A673 (cell line): ENCODE measurements at places on chromosomes 4 and X. TPM values are rescaled to one million over a fixed set of nuclear protein-coding genes. Genes with fewer than 3 reads are reported as not detected.

GRCh38 chrX:153647461-153648357 lies 706 bp downstream of the DUSP9 start:
- no peak overlapping the region for H3K4me3 ChIP-seq
- no peak overlapping the region for H3K27ac ChIP-seq
- H3K27me3 ChIP-seq, result peaks cover 25% of the 10 kb centered on the region
- no peaks in the 10 kb centered on the region for H3K36me3 ChIP-seq

DNA sequence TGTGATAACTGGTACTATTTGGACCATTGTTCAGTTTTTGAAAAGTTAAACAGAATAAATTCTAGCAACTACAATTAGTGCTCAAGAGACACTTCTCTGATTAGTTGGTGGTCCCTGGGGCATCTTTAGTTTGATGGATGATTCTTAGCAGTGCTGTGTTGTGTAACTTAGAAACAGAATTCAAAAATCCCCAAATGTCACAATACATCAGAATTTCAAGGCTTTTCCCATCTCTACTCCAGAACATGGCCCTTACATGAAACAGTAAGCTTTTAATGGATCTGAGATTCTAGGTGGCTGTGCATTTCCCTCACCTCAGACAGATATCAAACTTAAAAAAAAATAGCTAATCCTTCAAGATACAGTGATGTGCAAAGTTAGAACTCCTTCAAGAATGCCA lies 104.4 kb upstream of the CXCL13 start:
- no peaks in the 10 kb centered on the region for H3K4me1 ChIP-seq
- peak; percentile 18 for DNase-seq
- H3K27me3 ChIP-seq, result no peaks in the 10 kb centered on the region
- H3K36me3 ChIP-seq, result no peaks in the 10 kb centered on the region

DNA sequence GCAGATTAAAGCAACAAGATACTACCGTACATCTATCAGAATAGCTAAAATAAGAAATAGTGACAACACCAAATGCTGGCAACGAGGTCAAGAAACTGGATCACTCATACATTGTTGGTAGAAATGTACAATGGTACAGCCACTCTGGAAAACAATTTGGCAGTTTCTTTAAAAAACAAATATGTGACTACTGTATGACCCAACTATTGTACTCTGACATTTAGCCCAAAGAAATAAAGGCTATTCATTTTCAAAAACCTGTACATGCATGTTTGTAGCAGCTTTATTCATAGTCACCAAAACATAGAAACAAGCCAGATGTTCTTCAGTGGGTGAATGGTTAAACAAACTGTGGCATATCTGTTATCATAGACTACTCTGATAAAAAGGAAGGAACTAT lies 8.2 kb downstream of the CLCN3 start:
- H3K36me3 ChIP-seq, result no peaks in the 10 kb centered on the region
- no peaks in the 10 kb centered on the region for H3K4me1 ChIP-seq
- no peak overlapping the region for H3K4me3 ChIP-seq
- H3K27me3 ChIP-seq, result no peaks in the 10 kb centered on the region
- no peak overlapping the region for H3K27ac ChIP-seq
- no peak for DNase-seq

DNA sequence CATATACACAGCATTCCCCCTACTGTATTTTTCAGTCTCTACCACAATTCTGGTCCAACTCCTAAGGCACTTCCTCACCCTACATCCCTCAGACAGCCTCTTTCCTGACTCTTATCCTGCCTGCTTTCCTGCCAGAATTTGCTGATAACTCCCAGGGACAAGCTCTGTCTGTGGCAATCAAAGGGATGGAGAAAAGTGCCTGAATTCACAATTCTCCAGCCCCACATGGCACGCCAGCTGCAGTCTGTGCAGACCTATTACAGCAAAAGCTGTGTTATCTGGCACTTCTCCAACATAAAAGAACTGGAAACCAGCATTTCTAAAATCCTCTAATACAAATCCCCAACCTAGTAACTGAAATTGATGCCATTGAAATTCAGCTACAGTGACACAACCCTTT lies 404.8 kb downstream of the KLHL13 start:
- no peak for DNase-seq
- H3K36me3 ChIP-seq, result no peaks in the 10 kb centered on the region
- no peak overlapping the region for H3K27ac ChIP-seq
- H3K27me3 ChIP-seq, result no peaks in the 10 kb centered on the region

- no peaks in the 10 kb centered on the region for H3K36me3 ChIP-seq
- H3K27me3 ChIP-seq, result no peaks in the 10 kb centered on the region
- peak within 1 kb of the TSS; percentile 11 for H3K27ac ChIP-seq
- peaks cover 7% of the 10 kb centered on the region for H3K4me1 ChIP-seq
- peak within 1 kb of the TSS; percentile 14 for H3K4me3 ChIP-seq
- peak; percentile 65 for DNase-seq
Measured at GRCh38 chr4:38856524-38857337, at the start of gene TLR6. Gene TLR6, minus strand, starts transcription at chr4:38856817. Its CDS starts 27,344 bp downstream, at chr4:38829473.

DNA sequence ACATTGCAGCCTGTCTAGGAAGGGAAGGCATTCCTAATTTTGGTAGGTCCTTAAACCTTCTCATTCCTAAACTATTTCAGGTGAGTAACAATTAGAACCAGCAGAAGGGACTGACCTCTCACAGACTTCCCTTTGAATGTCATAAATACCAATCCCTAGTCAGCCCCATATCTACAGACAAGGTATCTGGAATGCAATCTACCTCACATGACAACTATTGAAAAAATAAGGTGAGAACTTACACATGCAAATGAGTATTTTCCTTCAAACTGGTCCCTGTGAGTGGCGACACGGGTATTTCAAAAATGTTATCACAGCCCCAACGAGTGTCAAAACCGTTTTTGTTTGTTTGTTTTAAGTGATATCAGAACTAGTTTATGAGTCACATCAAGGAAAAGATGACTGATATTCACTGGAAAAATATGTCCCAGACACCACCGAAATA lies 102.4 kb upstream of the VCX2 start:
- H3K27me3 ChIP-seq, result no peaks in the 10 kb centered on the region
- H3K36me3 ChIP-seq, result no peaks in the 10 kb centered on the region
- H3K4me1 ChIP-seq, result no peaks in the 10 kb centered on the region
- no peak overlapping the region for H3K27ac ChIP-seq
- H3K4me3 ChIP-seq, result no peak overlapping the region
- no peak for DNase-seq

- no peak overlapping the region for H3K27ac ChIP-seq
- no peaks in the 10 kb centered on the region for H3K27me3 ChIP-seq
- no peaks in the 10 kb centered on the region for H3K4me1 ChIP-seq
- no peaks in the 10 kb centered on the region for H3K36me3 ChIP-seq
- DNase-seq, result no peak
Measured at GRCh38 chr4:47155919-47156318, 124.6 kb downstream of the GABRB1 start.

DNA sequence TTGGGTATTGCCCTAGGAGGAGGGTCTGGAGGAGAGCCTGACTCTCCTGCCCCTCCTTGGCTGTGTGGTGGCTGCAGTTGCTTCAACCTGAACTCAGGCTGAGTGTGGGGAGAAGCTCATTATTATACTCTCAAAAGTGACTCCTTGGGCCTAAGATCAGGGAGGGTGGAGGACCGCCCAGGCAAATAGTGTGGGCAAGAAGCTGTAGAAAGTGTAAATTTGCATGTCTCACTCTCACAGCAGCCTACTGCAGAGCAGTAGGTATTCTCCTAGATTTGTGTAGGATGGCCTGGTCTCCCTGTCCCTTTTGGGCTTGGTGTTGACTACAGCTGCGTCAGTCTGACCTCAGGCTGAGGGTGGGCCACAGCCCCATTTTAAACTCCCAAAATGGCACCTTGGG lies 156.1 kb downstream of the ZNF330 start:
- no peak for DNase-seq
- no peak overlapping the region for H3K27ac ChIP-seq
- H3K4me3 ChIP-seq, result no peak overlapping the region
- no peaks in the 10 kb centered on the region for H3K4me1 ChIP-seq

DNA sequence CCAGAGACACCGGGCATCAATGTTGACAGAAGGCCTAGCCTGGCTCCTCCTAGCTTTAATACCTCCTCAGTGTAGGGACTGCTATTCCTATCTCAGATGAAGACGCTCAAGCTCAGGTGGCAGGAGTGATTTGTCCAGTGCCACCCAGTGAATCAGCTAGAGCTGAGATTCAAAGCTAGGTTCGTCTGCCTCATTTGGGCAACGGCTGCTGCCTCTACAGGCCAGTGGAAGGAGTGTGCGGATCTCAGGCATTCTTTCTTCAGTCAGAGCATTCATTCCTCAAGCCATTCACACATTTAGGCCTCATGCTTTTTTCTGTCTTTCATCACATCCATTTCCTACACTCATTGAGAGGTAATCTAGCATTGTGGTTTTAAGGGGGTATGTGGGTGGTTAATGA lies 7.3 kb downstream of the TSR2 start:
- H3K27ac ChIP-seq, result no peak overlapping the region
- H3K27me3 ChIP-seq, result no peaks in the 10 kb centered on the region
- H3K4me3 ChIP-seq, result no peak overlapping the region
- DNase-seq, result peak; percentile 22
- H3K4me1 ChIP-seq, result no peaks in the 10 kb centered on the region

GRCh38 chr4:1072830-1073446 lies 40.4 kb downstream of the RNF212 start:
- H3K27ac ChIP-seq, result no peak overlapping the region
- H3K36me3 ChIP-seq, result no peaks in the 10 kb centered on the region
- H3K4me3 ChIP-seq, result no peak overlapping the region

GRCh38 chr4:1218634-1219565 lies 30.0 kb downstream of the CTBP1 start:
- H3K36me3 ChIP-seq, result peaks cover 57% of the 10 kb centered on the region
- no peaks in the 10 kb centered on the region for H3K4me1 ChIP-seq
- H3K4me3 ChIP-seq, result no peak overlapping the region
- no peaks in the 10 kb centered on the region for H3K27me3 ChIP-seq

DNA sequence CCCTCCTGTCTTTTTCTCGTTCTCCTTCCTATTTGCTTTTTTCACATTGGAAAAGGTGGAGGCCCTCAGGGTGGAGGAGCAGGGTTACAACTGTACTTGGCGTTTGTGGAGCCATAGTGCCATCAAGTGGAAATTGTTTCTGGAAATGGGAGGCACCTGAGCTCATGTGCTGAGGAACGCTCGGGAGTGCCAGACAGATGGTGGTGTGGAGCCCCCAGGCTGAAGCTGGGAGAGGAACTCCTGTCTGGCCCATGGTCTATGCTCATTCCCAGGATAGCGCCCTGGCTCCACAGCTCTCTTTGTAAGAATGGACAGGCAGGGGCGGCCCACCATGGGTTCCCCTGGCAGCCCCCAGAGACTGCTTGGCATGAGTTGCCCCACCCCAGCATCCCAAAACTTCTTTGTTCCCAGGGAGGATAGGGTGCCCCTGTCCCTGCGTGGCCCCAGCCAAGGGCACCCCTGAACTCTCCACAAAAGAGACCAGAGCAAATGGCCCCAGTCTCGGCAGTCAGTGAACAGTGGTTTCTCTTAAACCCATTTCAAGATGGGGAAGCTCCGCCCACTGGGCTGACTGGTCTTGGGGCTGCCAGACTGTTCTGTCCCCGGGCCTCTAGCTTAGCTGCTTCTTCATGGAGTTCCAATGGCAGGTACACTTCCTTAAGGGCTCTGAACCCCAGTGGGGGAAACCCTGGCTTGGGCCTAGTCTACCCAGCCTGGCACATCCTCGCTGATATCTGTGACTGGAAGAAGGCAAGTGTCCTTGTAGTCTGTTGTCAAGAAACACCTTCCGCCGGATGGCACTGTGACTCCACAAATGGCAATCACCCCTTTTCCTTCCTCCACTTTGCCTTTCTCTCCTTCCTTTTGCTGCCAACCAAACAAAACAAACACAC lies 70.1 kb downstream of the NBDY start:
- H3K36me3 ChIP-seq, result no peaks in the 10 kb centered on the region
- DNase-seq, result peak; percentile 39
- H3K4me1 ChIP-seq, result no peaks in the 10 kb centered on the region
- no peak overlapping the region for H3K27ac ChIP-seq

GRCh38 chr4:46329118-46329976 lies 60.6 kb downstream of the GABRA2 start:
- peaks cover 31% of the 10 kb centered on the region for H3K27me3 ChIP-seq
- no peak overlapping the region for H3K4me3 ChIP-seq
- no peaks in the 10 kb centered on the region for H3K36me3 ChIP-seq
- H3K4me1 ChIP-seq, result no peaks in the 10 kb centered on the region
- no peak overlapping the region for H3K27ac ChIP-seq
- DNase-seq, result peak; percentile 66

DNA sequence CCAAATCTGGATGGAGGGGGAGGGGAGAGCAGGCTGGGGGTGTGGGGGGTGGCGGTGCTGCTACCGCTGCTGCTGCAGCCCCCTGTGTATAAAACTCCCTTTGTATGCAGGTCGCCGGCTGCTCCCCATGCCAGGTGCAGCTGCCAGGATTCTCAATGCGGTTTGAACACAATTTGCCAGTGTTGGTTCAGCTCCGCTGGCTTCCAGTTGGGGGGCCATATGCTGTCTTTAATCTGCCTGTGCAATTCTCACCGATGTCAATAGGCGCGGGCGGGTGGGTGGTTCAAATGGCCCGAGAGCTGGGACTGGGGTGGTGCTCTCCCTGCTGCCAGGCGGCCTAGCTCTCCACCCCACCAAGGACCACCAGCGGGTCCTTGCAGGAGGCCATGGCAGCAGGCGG lies 257.6 kb downstream of the BCOR start:
- H3K27me3 ChIP-seq, result no peaks in the 10 kb centered on the region
- no peaks in the 10 kb centered on the region for H3K36me3 ChIP-seq
- no peak overlapping the region for H3K27ac ChIP-seq

DNA sequence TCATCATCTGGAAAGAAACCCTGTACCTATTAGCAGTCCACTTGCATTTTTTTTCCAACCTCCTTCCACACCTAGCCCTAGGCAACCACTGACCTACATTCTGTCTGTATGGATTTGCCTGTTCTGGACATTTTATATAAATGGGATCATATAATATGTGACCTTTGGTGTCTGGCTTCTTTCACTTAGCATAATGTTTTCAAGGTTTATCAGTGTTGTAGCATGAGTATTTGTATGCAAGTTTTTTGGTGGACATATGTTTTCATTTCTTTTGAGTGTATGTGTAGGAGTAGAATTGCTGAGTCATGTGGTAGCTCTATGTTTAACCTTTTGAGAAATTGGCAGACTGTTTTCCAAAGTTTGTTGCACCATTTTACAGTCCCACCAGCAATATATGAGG lies 198.6 kb downstream of the CEP135 start:
- H3K27me3 ChIP-seq, result no peaks in the 10 kb centered on the region
- no peaks in the 10 kb centered on the region for H3K36me3 ChIP-seq
- no peaks in the 10 kb centered on the region for H3K4me1 ChIP-seq
- no peak overlapping the region for H3K27ac ChIP-seq
- no peak overlapping the region for H3K4me3 ChIP-seq
- no peak for DNase-seq

- H3K4me1 ChIP-seq, result no peaks in the 10 kb centered on the region
- H3K27me3 ChIP-seq, result no peaks in the 10 kb centered on the region
- no peak for DNase-seq
Measured at GRCh38 chr4:142687547-142688275, 158.4 kb downstream of the INPP4B start.

STATH gene
- not detected in 2 replicates for total RNA-seq

MTHFD2L gene
- total RNA-seq, result 11.3 and 11.4 TPM in 2 replicates

REPS2 gene
- 0.04 and 0.31 TPM in 2 replicates for total RNA-seq

KIAA1210 gene
- not detected in 2 replicates for total RNA-seq

IQCM gene
- total RNA-seq, result not detected in 2 replicates

EDA2R gene
- 0.09 TPM in 1 of 2 replicates, not detected in the other for total RNA-seq
